ENCODE measurements at places on chromosomes 12 and 14.

DNA sequence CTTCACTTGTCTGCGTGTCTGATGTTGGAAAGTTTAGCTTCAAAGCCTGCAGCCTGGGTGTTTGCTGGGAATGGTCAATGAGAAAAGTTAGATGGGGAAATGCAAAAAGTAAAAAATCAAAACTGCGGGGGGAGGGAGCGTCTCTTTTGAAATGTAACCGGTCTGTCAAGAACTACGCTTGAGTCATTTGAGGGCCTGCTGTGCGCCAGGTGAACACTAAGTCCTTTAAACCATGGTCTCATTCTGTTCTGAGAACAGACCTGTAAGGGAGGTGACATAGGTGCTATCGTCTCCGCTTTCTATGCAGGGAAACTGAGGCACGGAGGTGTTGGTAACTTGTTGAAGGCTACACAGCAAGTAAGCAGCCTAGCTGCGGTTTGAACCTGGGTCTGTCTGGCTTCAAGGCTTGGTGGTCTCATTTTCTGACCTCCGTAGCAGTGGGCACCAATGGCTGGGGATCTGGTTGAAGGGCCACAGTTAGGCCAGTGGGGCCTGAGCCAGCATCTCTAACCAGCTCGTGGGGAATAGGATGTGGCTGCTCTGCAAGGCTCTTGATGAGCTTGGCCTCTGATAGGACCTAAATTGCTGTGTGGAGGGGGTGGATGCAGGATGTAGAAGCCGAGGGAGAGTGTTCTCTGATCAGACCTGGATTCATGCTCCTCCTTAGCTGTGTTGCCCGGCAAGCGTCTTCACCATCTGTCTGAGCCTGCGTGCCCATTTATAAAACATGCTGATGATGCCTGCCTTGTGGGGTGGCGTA, 41.5 kb downstream of the KCTD10 start:
- DNase-seq, result no peak

GRCh38 chr12:125013816-125014442, 20.5 kb downstream of the BRI3BP start:
- DNase-seq, result no peak

DNA sequence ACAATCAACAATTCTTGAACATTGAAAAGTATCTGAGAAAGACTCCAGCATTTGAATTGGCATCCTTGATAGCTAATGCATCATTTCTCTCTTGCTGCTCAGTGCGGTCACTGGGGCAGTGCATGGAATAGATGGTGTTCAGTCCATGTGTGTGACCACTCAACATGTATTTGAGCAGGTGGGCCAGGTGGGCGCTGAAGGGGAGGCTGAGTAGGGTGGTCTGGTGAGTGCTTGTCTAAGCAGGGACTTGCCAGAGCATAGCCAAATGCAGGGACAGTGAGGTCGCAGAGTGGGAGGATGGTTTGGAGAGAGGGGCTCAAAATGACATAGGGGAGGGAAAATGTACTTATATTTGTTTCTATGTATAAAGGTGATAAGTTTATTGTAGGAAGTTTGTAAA, 409.0 kb downstream of the TMEM121 start:
- DNase-seq, result no peak

GRCh38 chr12:60834806-60835205, 1239.0 kb downstream of the SLC16A7 start:
- DNase-seq, result no peak

GRCh38 chr12:85834378-85834777, 1.8 kb downstream of the RASSF9 start:
- no peak for DNase-seq

DNA sequence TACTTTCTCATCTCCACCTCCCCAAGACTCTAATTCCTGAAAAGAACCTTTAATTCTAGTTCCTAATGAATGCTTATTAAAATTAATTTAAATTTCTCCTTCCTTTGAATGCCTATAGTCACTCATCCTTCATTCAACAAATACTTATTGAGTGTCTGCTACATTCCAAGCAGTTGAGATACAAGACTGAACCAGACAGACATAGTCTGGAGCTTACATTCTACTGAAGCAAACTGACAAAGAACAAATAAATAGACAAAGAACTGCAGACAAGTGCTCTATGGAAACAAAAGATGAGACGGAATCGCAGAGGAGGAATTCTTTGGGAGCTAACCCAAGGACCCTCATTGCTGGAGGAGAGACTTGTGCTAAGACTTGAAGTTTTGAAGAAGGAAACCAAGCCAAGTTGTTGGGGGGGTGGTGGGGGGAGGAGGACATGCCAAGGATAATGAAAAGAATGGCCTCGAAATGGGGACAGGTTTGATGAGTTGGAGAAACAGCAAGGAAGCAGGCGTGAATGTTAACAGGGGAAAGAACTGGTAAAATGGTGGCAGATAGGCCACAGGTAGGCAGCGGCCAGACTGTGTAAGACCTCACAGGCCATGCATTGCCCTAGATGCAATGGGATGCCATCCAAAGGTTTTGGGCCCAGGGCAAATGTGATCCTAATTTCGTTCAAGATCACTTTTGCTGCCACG, 9.7 kb upstream of the TDG start:
- DNase-seq, result no peak

DNA sequence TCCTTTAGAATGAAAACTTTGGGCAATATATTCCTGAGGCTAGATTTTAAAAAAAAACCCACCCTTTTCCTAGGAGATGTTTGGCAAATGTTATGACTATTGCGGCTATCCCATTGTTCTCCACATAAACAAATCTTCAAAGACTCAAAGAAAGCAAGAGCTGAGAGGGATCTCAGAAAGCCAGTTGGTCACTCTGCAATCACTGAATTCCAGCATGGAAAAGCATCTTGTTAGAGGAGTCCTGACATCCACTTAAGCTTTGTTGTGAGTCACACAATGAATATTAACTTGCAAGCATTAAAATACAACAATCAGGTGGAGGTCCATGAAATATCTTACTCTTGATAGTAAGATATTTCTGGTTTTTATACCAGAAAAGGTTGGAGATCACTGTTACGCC, 11.0 kb upstream of the PTPRB start:
- DNase-seq, result no peak

- DNase-seq, result no peak
Measured at GRCh38 chr12:130254461-130255276, 83.0 kb upstream of the PIWIL1 start.
